Activated CD4-positive, alpha-beta T cell treated with anti-CD3 and anti-CD28 coated beads for 36 hours (primary cell): ENCODE measurements at places on chromosomes 16 and 17. TPM values are rescaled to one million over a fixed set of nuclear protein-coding genes. Genes with fewer than 3 reads are reported as not detected.

The CES2 gene
- total RNA-seq: 30.5 TPM

The CLCN7 gene
- 29.9 TPM for total RNA-seq

The MARCHF10 gene
- not detected for total RNA-seq

The INCA1 gene
- 0.18 TPM for total RNA-seq

The SLFN12 gene
- total RNA-seq: 5.4 TPM

The HOXB9 gene
- 2.5 TPM for total RNA-seq
